GM23338 (cell line): ENCODE measurements at places on chromosomes 16 and 17.

DNA sequence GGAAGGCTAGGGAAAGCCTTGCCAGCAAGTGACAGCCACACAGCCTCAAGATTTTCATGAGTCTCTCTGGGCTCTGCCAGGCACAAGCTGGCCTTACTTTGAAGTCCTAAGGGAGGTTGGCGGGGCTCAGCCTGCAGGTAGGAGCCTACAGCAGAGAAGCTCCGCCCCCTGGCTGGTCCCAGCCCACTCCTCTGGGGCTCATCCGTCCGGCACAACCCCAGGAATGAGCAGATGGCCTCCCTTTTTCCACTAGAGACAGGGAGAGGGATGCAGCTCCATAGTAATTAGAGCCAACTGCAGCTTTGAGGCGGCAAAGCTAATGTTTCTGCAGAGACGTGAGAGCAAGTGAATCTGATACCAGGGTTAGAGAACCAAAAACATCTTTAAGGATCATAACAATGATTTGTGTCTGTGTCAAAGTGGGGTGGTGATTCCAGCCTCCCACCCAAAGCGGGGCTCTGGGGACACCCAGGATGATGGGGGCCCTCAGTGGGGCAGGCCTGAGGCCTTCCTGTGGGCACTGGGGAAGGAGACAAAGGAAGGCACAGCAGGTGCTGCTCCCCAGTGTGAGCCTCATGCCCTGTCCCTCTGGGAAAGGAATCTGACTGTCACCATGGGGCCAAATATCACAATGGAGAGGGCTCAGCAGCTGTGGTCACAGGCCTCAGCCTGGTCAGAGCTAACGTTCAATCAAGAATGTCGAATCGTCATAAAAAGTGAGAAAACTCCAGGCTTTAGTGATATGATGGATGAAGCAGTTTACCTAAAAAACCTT lies 61.5 kb downstream of the RBFOX3 start:
- DNase-seq = peak; percentile 56

GRCh38 chr17:45302649-45303173 lies 14.1 kb downstream of the MAP3K14 start:
- peak; percentile 7 for DNase-seq

- DNase-seq = no peak
These were observed 3.9 kb upstream of the PDK2 start for GRCh38 chr17:50090971-50091917.

- DNase-seq = peak; percentile 71
These were observed 11.9 kb downstream of the TBX2 start for GRCh38 chr17:61411261-61412142.

- DNase-seq = no peak
These were observed 26.0 kb downstream of the SMARCE1 start for GRCh38 chr17:40621578-40621977.

- DNase-seq = no peak
These were observed 237.1 kb downstream of the PARN start for GRCh38 chr16:14392960-14393359.

- DNase-seq = no peak
These were observed 38.7 kb upstream of the DNAH9 start for GRCh38 chr17:11559601-11560000.

GRCh38 chr16:11251525-11252481 lies 4.2 kb downstream of the SOCS1 start:
- no peak for DNase-seq
